ENCODE measurements at places on chromosomes 5 and 9.

- no peak for DNase-seq
These were observed 714.8 kb downstream of the TLR4 start for GRCh38 chr9:118418887-118419565.

DNA sequence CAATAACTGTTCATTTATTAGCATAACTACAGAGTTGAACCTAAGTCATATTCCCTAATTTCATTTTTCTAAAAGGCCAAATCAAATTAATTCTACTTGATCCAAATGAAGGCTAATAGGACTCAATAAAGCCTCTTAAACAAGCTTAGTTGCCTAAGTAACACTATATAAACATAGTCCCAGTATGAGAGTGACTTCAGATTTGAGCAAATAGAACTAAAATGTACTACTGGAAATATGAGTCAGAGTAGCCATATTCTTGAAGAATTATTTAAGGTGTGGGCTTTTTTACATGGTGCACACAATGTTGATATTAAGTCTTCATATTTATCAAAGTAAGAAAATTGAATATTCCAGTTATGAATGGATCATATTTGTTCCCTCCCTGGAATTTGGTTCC, 872.3 kb downstream of the MAT2B start:
- no peak for DNase-seq

GRCh38 chr5:177409043-177409801, at the start of gene F12:
TSS of gene F12 (minus strand) at chr5:177409564. CDS start at chr5:177409527, 37 bp downstream.
- no peak for DNase-seq

- peak; percentile 21 for DNase-seq
These were observed 253.5 kb upstream of the HAPLN1 start for GRCh38 chr5:83973925-83974815.

DNA sequence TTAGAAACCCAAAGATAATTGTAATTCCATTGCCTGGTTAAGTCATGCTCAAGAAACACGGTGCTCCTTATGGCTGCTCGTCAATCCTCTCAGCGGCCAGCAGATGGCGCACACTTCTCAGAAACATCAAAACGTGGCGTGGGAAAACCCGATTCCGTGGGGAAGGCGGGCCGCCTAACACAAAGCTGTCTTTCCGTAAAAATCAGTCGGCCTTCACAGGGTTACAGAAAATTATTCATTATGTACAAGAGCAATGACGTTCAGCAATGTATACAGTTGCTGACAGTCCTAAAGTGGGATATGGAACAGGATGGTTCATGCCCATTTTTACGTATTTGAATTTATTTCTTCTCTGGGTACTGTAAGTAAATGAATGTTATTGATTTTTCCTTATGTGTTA, 83.5 kb downstream of the PDE4D start:
- peak; percentile 64 for DNase-seq

DNA sequence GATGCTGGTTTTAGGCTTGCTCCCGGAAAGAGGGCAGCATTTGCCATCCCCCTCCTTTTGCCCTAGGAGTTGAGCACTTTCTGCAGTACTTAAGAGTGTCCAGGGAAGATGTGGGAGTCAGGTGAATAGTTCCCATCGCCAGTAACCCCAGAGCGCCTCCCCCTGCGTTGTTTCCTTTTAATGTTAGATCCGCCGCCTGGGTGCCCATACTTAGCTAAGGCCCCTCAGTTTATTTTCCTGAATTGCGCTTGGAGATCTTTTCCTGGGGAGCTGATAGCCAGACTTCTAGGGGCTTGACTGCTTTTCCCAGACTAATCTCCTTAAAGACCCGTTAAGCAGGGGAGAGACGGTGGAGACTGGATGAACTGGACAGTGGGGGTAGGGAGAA, 377 bp upstream of the PCDHAC2 start:
- no peak for DNase-seq

GRCh38 chr9:93120846-93121315, 13.2 kb downstream of the NINJ1 start:
- DNase-seq = no peak

DNA sequence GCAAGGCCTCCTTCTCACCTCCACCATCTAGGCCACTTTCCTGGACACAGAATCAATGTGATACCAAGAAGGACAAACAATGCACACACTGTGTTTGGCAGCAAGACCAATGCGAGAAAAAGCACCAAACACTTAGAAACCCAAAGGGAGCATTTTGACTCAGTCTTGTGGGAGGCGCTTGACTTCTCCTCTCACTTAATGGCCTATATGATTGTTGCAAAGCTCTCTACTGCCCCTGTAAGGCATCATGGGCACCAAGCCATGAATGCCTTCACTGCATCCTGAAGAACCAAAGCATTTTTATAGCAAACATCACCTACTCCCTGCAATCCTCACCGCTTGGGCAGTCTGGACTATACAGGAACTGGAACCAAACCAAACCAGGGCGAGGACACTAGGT, 57.5 kb downstream of the CDH6 start:
- no peak for DNase-seq

GRCh38 chr5:82165740-82166530, 112.2 kb downstream of the RPS23 start:
- peak; percentile 98 for DNase-seq

DNA sequence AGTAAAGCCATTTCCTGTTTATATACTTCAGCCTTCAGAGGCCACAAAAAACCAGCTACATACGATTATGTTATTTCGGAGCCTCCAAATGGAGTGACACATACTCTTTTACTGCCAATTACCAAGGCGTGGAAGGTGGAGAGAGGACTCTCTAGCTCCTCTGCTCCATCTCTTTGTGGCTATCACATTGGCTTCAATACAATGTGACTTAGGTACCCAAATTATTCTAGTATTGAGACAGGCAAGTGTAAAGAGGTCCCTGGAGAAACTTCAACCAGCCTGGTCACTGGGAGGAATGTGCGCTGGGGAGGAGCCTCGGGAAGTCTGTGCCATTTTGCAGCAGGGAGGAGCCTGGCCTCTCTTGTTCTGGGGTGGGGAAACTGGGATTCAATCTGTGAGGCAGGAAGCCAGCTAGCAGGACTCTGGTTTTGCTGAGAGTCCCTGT, 85.8 kb upstream of the TAS2R1 start:
- peak; percentile 41 for DNase-seq

- DNase-seq = peak; percentile 90
These were observed 6.8 kb downstream of the ITGA1 start for GRCh38 chr5:52794519-52794918.

DNA sequence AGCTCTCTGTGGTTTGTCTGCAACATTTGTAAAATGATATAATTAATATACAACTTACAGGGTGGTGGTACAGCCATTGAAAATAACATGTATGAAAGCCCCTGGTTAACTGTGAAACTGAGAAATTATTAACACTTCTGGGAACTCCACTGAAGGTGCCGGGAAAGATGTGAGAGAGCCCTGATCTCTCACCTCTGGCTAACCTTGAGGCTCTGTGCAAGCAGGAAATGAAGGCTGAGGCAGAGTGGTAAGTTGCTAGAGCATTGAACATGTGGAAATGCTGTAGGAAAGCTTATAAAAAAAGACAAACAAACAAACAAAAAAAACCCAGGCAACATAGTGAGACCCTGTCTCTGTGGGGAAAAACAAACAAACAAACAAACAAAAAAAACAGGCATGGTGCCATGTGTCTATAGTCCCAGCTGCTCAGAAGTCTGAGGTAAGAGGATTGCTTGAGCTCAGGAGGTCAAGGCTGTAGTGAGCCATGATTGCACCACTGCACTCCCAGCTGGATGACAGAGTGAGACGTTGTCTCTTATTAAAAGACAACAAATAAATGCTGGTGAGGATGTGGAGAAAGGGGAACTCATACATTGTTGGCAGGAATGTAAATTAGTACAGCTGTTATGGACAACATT, 7.5 kb downstream of the CATSPER3 start:
- DNase-seq = peak; percentile 62

Data from amniotic epithelial cell (primary cell).